ENCODE measurements at places on chromosomes 16 and 17.

DNA sequence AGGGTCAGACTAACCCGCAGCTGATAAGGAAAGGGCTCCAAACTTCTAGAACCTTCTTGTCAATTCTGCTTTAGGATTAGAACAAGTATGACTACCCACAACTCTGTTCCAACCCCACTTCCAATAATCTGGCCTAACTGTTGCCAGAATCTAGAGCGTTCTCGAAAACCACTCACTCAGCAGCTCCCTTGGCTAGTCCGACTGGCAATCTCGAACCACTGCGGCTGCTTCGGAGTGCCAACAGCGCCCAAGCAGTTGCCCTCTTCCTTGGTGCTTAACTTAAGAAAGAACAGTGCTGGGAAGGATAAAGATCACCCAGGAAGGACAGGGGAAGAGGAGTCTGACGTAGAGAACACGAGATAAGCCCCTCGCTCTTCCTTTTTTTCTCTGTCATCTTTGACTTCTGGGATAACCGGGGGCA, 818 bp downstream of the DNAJC7 start:
- DNase-seq: no peak

- DNase-seq: no peak
Observed at GRCh38 chr17:2337544-2338314, 428 bp downstream of the SGSM2 start.

GRCh38 chr16:30998852-30999761, 11.3 kb downstream of the STX1B start:
- no peak for DNase-seq

- no peak for DNase-seq
Observed at GRCh38 chr16:2035431-2036199, 8.9 kb downstream of the NHERF2 start.

- no peak for DNase-seq
Observed at GRCh38 chr16:65684230-65684629, 562.4 kb upstream of the CDH11 start.

- DNase-seq: no peak
Observed at GRCh38 chr16:57264950-57265371, 19.5 kb downstream of the PLLP start.

All from urinary bladder (tissue), 4 donors.